ENCODE measurements at places on chromosomes 6 and 20.

DNA sequence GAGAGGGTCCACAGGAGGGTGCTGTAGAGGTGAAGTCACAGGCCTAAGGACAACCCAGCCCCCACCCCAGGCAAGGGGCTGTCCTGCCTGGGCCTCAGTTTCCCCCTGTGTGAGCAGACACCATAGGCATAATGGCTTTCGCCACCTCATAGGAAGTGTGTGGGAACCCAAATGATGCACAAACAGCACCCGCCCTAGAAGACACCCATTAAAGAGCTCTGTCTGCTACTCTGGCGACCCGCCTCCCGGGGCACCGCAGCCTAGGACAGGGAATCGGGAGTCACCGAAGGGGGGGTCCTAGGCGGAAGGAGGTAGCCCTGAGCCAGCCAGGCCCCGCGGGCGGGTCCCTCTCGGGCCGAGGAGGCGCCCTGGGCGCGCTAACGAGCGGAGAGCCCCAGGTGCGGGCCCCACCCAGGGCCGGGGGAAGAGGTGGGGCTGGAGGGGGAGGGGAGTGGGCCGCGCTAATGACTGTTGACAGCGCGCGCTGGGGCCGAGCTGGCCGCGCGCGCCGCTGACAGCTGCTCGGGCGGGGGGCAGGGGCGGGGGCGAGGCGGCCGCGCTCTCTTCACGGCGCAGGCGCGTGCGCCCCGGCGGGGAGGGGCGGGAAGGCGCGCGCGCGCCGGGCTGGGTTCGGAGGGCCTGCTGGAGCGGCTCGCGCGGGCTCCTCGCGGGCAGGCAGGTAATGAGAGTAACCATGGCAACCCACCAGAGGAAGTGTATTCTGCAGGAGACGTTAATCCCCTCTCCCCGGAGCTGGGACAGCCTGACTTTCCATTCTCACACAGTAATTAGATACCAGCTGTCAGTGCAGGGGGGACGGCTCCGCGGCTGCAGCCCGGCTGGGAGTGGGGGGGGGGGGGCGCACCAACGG is 48.9 kb downstream of the NOL4L start:
- no peak for DNase-seq

- no peak for DNase-seq
These were observed 72.5 kb downstream of the PREP start for GRCh38 chr6:105330364-105330763.

DNA sequence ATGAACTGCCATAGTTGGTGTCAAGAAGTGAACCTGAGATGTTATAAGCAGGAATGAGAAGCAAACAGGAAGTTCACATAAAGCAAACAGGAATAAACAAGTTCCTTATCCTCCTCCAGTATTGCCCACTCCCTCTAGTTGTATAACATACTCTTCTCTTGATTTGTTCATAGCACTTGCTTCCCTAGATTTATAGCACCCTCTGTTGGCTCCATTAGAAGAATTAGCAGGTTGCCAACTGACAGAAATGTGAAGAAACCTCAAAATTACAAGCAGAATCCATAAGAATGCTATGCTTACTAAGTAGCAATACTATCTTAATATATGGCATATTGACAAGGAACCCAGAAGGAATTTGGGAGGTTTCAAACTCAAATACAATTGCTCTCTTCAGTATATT is 195.4 kb downstream of the TBX18 start:
- DNase-seq = no peak

DNA sequence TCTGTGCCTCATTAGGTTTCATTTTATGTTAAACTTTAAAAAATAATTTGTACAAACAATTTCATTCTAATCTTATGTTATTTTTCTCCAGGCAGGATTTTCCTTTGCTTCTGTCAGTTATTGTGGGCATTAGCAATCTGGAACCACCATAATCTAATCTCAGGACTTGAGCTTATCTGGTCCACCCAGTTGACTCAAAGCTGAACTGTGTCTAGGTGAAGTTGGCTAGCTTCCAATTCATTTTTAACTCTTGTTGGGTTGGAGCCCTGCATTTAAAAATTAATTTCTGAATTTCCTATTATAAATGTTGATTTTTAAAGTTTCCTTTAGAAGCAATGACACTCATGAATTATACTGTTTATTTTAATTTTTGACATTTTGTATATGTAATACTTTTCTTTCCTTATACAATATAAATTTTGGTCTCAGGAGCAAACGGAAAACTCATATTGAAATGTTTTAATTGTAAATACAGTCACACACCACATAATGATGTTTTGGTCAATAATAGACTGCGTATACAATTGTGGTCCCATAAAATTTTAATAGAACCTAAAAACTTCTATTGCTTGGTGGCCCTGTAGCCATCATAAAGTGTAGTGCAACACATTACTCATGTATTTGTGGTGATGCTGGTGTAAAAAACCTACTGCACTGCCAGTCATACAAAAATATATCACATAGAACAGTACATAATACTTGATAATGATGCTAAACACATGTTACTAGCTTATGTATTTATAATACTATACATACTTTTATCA is 121.3 kb downstream of the CLVS2 start:
- no peak for DNase-seq

- DNase-seq = no peak
These were observed 1034.9 kb downstream of the EYS start for GRCh38 chr6:64672131-64672530.

DNA sequence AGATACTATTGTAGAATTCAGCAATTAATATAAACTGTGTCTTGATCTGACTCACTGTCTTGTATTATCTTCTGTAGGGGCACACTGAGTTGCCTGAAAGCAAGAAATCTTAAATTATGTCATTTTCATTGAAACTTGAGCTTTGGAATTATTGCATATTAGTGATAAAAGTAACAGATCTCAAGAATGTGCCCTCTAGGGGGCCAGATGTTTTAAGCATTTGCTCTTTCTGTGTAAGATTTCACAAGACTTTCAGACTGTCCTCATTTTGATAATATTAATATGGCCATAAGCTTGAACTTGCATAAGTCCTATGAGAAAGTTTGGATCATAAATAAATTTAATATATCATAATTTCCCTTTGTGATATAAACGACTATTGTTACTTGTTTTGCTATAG is 55.5 kb upstream of the MYO6 start:
- no peak for DNase-seq

- DNase-seq = no peak
These were observed at the start of gene LTA for GRCh38 chr6:31572041-31572911. LTA (plus strand) TSS chr6:31572289; CDS start chr6:31572743, 454 bp downstream.

DNA sequence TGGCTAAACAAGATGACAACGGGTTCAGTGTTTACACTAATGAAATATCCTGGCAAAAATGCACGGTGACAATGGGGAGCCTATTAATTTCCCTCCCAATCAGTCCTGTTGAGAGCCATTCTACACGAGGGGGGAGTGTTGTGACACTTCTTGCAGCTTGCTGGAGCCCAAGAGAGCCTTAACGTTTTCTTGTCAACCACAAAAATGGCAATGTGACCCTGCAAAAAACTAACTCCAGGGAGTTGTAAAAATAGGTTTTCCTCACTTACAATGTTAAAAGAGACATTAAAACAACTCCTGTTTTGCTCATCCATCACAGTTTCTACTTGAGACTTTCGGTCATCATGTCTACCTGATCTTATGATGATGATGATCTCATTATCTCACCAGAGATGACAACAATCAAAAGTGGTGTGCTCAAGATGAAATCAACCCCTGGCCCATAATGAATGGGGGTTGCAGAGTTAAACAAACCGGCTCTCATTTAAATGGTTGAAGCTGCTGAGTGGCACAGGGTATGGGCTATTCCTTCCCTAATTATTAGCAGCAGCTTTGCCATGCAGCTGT is 57.9 kb downstream of the GJA10 start:
- no peak for DNase-seq

DNA sequence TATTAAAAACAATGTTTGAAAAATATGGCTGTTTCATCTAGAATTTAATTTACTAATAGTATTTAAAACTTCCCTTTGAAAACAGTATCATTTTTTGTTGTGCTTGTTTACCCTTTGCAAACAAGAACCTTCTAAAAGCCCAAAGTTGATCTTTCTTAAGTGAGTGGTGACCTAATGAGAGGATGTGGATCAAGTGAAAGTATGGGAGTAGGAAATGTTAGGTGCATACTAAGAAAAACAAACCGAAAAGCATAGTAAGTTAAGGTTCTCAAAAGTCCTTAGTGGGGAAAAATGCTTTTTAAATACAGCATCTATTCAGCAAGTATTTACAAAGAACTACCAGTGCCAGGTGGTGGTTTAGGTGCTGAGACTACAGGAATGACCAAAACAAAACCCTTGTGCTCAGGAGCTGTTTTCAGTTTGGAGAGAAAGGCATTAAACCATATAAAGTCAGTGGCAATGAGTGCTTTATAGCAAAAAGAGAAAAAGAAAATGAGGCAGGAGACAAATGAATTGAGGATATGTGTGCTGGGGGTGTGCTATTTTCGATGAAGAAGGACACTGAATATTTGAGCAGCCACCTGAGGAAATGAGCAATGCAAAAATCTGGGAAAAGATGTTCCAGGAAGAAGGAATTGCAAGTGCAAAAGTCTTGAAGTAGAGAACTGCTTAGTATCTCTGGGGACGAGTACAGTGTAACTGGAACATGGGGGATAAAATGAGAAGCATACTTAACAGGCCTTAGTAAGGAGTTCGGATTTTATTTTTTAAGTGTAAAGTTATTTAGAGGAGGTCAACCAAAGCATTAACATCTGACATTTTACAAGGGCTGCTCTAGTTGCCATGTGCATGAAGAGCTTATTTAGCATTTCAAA is 24.0 kb downstream of the RNF146 start:
- no peak for DNase-seq

- DNase-seq = no peak
These were observed 46.8 kb downstream of the CYP24A1 start for GRCh38 chr20:54126806-54127655.

DNA sequence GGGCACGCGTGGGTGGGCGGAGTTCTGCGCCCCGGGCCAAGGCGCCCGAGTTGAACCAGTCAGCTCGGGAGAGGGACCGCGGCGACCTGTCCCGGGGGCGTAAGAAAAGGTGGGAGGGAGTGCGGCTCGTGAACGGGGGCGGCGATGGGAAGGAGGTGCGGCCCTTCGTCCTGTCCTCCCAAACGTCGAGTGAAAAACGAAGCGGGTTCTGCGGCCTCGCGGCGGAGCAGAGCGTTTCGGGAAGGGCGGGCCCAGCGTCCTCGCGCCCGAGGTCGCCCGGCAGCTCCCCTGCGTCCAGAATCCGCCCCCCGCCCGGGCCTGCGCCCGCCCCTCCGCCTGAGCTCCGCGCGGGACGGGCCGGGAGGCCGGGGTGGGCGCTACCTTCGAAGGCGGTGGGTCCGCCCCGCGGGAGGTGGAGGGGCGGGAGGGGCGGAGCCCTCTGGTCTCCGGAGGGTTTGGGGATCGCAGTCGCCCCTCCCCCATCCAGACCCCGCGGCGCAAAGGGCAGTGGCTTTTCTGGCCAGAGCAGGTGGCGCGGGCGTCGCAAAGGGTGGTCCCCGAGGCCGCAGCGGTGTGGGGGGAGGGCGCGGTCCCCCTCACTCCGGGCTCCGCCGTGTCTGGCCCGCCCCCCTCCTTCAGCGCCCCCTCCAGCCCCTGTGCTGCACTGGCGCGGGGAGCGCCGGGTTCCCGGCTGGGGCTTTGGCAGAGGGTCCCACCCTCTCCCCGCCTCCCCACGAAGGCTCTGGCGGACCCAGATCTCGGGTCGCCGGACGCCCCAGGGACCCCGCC is 838 bp downstream of the STMN3 start:
- no peak for DNase-seq

- DNase-seq = no peak
These were observed 64.0 kb upstream of the TFB1M start for GRCh38 chr6:155378276-155378675.

DNA sequence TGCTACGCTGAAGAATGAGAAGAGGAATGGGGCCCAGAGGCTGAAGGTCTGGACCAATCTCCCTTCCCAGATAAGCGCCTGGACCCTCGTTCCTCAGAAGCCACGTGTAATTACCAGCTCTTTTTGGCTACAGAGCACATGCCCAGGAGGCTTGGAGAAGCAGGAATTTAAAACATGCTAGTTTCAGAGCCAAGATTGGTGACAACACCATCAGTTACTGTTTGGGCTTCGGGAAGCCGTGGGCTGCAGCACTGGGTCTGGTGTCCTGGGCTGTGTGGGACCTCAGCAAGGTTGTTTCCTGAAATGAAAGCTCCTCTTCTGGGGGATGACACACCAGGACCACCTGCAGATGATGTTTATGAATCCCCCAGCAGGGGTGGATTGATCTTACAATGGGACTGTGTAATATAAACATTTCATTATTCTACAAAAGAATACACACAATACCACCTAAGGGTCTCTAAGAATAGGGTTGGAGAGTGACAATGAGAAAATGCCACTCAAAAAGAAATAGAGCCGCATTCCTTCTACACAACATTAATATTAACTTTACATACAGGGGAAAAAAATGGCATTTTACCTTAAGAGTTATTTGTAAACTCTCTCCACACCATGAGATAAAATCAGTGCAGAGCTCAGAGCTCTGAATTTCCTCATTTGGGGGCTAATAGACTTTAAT is 207.8 kb upstream of the FOXQ1 start:
- DNase-seq = no peak

DNA sequence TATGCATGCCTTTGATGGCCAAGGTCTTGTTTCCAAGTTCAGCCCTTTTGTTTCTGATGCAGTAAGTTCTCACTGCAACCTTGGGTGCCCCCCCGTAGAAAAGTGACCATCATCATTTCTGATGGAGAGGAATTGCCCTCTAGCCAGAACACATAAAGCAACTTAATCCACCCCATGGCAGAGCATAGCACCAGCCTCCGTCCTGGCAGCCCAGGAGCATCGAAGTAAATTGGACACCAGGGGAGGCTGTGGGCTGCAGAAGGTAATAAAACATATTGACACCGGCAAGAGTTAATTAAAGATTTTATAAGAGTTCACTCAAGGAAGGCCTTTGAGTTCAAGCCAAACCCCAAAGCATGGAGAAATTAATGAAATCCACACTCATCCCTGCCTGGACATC is 39.2 kb upstream of the CST7 start:
- DNase-seq = no peak

- DNase-seq = no peak
These were observed 26.2 kb upstream of the BMP7 start for GRCh38 chr20:57292611-57293010.

Data from H54 (cell line).